Brain microvascular endothelial cell (primary cell): ENCODE measurements at places on chromosomes 2 and 18.
A peak's percentile ranks its signal among the peaks of the same experiment; 100 is the strongest.

GRCh38 chr2:49686291-49686690 lies 532.0 kb upstream of the FSHR start:
- no peak for DNase-seq

- DNase-seq = no peak
Observed at GRCh38 chr2:98835831-98836385, 100.1 kb downstream of the CRACDL start.

- DNase-seq = peak; percentile 50
Observed at GRCh38 chr2:38509314-38509946, 93.3 kb downstream of the HNRNPLL start.

DNA sequence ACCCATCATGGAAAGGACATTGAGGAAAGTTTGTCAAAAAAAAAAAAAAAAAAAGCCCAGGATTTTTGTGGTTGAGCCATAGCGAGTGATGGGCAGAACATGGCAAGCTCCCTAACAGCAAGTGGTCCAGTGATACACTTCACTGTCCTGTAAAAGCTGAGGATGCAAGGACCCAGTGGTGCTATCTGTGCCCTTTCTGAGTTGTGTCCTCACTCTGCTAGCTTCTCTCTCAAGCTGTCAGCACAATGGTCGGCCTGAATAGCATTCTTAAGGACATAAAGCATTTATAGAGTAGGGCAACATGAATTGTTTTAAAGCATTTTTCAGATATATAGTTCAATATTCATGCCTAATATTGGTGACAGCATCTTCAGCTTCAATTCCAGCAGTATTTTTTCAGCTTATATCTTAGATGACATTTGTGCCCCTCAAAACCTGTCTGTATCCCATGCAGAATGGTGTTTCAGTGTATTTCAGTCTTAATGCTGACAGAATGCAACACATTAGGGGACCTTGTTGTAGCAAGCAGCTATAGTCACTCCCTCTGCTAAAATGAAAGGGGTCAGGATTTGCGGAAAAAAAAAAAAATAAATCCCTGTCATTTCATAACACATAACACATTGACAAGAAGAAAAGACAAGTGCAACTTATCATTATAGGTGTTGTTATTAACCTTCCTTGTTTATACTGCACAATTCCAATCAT lies 496.7 kb downstream of the THSD7B start:
- DNase-seq = no peak

DNA sequence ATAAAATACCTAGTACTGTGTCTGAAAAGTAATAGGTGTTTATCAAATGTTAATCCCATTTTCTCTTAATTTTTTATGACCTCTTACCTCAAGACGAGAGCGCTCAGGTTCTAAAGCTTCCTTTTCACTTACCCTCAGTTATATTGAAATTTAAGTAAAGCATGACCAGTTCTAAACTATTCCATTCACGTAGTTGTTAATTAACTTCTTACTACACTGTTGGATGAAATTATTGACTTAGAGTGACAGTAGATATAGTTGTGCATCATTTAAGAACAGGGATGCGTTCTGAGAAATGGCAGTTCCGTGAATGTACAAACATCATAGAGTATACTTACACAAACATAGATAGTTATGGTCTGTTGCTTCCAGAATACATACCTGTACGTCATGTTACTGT lies 20.1 kb upstream of the HTR2B start:
- no peak for DNase-seq
